ENCODE measurements at places on chromosomes 5 and 9. TPM values are rescaled to one million over a fixed set of nuclear protein-coding genes. Genes with fewer than 3 reads are reported as not detected.

The IL17B gene
- polyA plus RNA-seq = 0.76 TPM

The GPRIN1 gene
- polyA plus RNA-seq = 1.0 TPM

The PCDHA4 gene
- polyA plus RNA-seq = 0.33 TPM

The NEURL1B gene
- polyA plus RNA-seq = 31.2 TPM

The SLC6A19 gene
- polyA plus RNA-seq = 0.13 TPM

The FIBCD1 gene
- polyA plus RNA-seq = 0.66 TPM

The SHOC1 gene
- 0.27 TPM for polyA plus RNA-seq

The LRRTM2 gene
- 2.2 TPM for polyA plus RNA-seq

The SLC6A7 gene
- polyA plus RNA-seq = not detected

The AJM1 gene
- 1.1 TPM for polyA plus RNA-seq

The GNAQ gene
- 67.1 TPM for polyA plus RNA-seq

The DOK3 gene
- polyA plus RNA-seq = 5.6 TPM

The ALDOB gene
- 0.50 TPM for polyA plus RNA-seq

The FOXD4L5 gene
- 0.46 TPM for polyA plus RNA-seq

The PDE6A gene
- 0.14 TPM for polyA plus RNA-seq

The RACK1 gene
- 3,025 TPM for polyA plus RNA-seq

The CACFD1 gene
- polyA plus RNA-seq = 28.5 TPM

The NOXA1 gene
- 6.9 TPM for polyA plus RNA-seq

The SPINK7 gene
- polyA plus RNA-seq = 0.72 TPM

The SLC22A4 gene
- 3.8 TPM for polyA plus RNA-seq

The RNF183 gene
- 0.67 TPM for polyA plus RNA-seq

The PRR16 gene
- 13.3 TPM for polyA plus RNA-seq

The FST gene
- polyA plus RNA-seq = 2.4 TPM

The ZNF367 gene
- 15.1 TPM for polyA plus RNA-seq

The EGFL7 gene
- 96.3 TPM for polyA plus RNA-seq

The SOHLH1 gene
- not detected for polyA plus RNA-seq
